Stimulated activated CD8-positive, alpha-beta memory T cell treated with anti-CD3 and anti-CD28 coated beads, Interleukin-7, amount 100 ng/mL, for 48 hours (primary cell): ENCODE measurements at places on chromosomes 6 and 20.

DNA sequence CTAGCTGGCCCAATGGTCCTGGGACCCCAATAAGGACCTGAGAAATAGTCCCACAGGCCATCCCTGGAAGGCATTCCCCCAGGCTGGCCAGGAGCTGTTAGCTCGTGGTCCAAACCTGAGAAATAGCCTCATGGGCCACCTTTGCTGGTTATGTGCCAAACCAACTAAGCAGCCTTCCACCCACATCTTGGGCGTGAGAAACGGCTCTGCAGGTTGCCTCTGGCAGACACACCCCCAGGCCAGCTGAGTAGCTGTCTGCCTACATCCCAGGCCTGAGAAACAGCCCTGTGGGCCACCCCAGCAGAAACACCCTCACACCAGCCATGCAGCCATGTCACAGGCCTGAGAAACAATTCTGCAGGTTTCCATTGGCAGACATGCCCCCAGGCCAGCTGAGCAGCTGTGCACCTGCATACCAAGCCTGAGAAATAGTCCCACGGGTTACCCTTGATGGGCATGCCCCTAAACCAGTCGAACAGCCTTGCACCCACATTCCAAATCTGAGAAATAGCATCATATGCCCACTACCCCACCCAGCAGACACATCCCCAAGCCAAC, 567.8 kb upstream of the ID4 start:
- no peak for DNase-seq

DNA sequence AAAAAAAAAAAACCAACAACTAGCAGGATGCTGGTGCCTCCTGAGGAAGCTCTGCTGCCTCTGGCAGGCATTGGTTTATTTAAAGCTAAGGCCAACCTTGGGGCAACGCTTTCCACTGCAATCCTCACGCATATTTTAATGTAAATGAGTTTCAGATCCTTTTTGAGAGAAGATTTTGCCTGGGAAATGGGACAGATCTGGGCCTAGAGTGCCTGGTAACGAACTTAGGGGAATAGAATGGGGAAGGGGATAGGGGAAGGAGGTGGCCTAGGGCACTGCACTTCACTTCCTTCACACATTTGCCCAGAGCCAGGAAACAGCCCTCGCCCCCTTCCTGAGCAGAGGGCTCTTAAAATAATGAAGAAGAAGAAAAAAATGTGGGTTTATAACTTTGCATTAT, 132.7 kb upstream of the TMEM170B start:
- DNase-seq = no peak

DNA sequence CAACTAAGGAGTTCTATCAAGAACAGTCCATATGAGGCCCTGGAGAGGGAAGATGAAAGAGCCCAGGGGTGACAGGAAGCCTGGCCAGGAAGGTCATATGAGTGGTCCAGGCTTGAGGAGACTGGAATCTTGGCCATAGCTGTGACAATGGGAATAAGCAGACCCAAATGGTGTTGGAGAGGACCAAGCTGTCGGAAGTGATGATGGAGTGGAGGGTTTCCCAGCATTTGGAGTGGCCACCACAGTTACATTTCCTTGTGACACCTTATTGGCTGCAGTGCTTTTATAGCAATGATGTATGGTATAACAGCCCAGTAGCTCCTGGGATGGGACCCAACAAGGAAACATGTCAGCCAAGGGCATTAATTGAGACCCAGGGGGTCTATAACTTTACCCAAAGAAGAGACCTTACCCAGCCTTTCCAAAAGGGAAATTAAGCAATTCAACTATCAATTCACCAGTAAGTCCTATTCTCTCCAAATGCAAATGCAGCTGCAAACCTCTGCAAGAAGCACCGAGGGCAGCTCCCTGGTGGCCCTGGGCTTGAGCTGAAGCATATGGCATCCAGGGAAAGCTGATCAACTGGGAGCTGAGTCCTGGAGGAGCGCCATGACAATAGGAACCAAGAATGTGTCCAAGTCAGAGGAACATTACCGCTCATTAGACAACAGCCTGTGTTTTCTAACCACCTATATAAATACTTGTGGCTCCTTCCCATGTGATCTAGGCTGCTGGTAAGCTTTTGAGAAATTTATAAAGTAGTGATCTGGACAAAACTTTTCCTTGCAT, 219.4 kb downstream of the SOD2 start:
- no peak for DNase-seq

- no peak for DNase-seq
Observed at GRCh38 chr20:43151901-43152300, 37.8 kb downstream of the PTPRT start.

- DNase-seq = no peak
Observed at GRCh38 chr6:130578713-130579112, 212.9 kb downstream of the TMEM200A start.

- DNase-seq = no peak
Observed at GRCh38 chr6:157912326-157912725, 69.3 kb upstream of the SYNJ2 start.

- DNase-seq = no peak
Observed at GRCh38 chr20:7585126-7585679, 355.1 kb downstream of the HAO1 start.

DNA sequence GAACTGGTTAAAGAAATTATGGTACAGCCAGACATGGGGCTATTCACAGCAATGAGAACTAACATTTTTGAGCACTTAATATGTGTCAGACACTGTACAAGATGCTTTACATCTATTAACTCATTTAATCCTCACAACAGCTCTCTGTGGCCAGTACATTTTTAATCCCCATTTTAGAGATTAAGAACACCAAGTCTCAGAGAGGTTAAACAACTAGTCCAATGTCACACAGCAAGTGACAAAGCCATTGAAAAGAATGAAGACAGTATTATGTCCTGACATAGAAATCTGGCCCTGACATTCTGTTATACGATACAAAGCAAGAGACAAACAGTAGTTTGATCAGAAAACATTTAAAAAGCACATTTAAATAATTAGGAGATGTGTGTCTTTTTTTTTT, 3.8 kb upstream of the CSNK2A1 start:
- no peak for DNase-seq

GRCh38 chr20:11544029-11544678, 373.5 kb upstream of the BTBD3 start:
- DNase-seq = no peak

DNA sequence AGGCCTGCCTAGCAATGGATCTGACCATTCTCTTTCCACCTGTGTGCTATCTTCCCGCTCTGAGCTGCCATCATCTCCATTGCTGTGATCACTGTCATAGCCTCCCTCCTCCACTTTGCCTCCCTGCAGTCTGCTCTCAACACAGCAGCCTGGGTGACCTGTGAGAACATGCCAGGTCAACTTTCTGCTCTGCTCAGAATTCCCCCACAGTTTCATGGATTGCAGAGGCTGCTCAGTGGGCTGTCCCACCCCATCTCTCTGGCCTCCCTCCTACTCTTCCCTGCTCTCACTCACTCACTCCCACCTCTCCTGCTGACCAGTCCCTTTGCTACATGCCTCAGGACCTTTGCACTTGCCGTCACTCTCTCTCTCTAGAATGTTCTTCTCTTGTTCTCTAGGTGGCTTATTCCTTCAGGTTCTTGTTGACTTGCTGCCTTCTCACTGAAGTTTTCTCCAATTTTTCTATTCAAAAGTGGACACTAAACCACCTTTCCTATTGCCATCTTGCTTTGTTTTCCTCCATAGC, 159.9 kb downstream of the CD83 start:
- DNase-seq = no peak

DNA sequence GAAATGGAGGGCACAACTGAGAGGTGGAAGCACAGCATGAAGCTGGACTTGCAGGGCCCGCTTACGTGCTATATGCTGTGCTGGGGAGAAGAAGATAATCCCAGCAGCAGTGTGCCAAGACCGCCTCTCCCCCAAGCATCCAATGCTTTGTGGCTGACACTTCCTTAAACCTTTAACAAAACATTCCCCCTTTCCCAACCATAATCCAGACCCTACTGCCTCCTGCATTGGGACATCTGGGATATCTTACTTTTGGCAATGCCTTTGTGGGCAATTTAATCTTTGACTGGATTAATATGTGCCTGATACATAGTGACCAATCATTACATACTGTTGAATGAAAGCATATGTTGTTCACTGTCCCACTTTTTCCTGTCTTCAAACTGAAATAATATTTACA, 3.1 kb upstream of the TENT5A start:
- no peak for DNase-seq

DNA sequence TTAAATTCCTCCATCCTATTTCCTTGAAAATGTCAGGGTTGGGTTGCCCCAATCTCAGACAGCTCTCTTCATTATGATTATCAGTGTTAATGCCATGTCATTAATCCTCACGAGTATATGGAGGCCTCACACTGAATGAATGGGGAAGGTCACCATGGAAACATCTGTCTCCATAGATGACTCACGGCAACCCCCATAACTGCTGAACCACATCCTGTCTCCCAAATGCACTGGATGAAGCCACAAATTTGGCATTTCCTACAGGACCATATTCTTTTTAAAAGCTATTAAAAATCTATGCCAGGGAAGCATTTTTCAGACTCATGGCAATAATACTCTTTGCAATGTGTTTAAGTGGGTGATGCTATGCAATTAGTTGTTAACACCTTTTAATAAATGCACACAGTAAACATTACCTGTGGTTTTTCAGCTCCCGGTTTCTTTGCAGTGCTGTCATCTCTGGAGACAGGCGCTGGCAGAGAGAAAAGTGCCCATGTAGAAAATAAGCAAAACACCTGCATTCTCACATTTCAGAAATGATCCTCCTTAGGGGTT, 80.1 kb upstream of the PTPRK start:
- DNase-seq = no peak

- DNase-seq = no peak
Observed at GRCh38 chr6:167707686-167708500, 118.8 kb upstream of the AFDN start.

DNA sequence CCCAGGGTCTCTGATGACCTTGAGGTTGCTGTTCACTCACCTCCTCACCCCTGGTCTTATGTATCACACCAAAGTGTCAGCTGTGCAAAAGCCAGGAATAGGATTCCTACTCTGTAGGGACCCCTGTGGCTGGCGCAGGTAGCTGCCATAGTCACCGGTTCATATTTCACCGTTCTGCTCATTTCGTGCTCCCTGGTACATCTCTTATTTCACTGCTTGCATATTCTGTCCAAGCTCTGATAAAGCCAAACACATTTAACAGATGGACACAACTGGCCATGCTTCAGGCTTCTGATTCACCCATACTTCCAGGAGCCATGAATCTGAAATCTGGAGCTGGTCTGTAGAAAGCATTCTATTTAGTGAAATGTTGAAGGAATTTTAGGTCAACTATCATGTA, 20.5 kb downstream of the SLC22A3 start:
- no peak for DNase-seq

DNA sequence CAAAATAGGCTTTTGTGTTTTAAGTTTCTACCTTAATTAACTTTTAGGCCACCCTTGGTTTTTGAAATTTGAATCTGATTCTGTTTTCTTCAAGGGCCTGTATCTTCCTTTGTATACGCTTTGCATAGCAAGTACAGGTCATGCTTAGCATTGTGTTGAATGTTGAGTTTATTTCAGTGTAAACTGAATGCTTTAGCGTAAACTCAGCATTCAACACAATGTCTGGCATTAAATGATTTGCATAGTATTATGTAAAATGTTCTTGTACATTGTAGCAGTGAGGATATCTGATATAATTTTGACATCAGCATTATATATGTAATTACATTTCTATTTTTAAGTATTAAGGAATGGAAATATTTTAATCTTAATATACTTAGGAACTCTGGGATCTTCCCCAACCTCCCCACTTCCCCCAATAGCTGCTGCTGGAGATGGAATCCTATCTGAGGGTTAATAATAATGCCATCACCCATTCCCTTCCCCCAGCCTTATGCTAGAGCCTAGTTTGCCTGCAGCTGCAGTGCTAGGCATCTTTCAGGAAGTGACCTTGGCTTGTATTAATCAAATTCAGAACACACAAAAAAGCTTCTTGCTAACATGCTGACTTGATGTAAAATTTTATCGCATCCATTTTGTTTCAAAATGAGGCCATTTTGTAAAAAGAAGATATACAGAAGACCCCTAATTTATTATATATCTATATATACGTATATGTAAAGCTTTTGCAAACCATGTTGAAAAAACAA, 73.1 kb downstream of the NCOA3 start:
- no peak for DNase-seq

DNA sequence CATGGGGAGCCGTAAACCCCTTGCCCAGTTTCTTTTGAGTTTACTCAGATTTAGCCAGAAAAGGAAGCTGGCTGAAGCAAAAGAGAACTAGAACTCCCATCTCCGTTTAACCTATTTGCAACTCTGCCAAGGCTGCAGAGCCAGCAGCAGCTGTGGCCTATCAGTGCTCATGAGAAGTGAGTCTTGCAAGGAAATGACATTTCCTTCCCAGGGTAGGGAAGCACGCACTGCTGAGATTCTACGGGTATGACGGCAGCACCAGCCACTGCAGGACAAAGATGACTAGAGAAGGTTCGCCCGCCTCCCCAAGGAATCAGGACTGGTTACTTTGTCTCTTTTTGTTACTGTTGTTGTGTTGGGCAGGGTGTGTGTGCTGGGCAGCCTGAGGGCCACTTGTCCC, 47.6 kb downstream of the PPP1R3G start:
- no peak for DNase-seq

GRCh38 chr6:30855429-30856075, 28.8 kb upstream of the DDR1 start:
- DNase-seq = no peak

GRCh38 chr6:153108315-153108714, 22.8 kb downstream of the RGS17 start:
- DNase-seq = no peak

- no peak for DNase-seq
Observed at GRCh38 chr6:157602521-157603295, 220.3 kb upstream of the SNX9 start.

DNA sequence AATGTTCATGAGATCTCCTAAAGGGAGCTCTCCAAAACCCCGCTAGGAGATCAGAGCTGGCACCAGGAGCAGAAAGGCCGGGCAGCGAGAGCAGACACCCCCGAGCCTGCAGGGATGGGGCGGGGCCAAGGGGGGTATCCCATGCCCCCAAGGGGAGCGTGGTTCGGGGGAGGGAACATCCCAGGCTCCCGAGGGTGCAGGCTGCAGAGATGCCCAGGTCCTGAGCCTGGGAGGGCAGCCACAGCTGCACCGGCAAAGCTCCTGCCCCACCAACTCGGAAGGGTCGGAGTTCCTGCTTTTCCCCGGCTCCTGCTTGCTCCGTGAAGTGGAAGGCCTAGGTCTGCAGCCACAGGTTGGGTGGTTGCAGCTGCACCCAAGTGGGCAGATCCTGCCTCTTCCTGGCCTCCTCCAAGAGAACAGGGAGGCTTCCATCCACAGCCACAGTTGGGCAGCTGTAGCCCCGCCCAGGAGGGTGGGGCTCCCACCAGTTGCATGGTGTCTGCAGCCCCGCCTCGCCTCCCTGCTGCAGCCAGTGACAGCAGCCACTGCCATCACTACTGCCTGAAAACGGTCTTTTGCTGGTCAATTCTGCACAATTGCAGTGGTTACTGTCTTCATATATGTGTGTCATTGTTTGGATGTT, 13.4 kb upstream of the GMNN start:
- DNase-seq = no peak

- DNase-seq = no peak
Observed at GRCh38 chr6:56346958-56347357, 99.6 kb upstream of the COL21A1 start.
